Activated T-helper 9 cell treated with anti-CD3 and anti-CD28 coated beads, Interleukin-2, amount 50 U/mL, for 16 hours (primary cell): ENCODE measurements at places on chromosomes 6 and 20.

GRCh38 chr6:149938571-149939355 lies 3.1 kb upstream of the ULBP2 start:
- peak; percentile 30 for DNase-seq

- no peak for DNase-seq
Observed at GRCh38 chr6:78693835-78694234, 173.5 kb upstream of the IRAK1BP1 start.

DNA sequence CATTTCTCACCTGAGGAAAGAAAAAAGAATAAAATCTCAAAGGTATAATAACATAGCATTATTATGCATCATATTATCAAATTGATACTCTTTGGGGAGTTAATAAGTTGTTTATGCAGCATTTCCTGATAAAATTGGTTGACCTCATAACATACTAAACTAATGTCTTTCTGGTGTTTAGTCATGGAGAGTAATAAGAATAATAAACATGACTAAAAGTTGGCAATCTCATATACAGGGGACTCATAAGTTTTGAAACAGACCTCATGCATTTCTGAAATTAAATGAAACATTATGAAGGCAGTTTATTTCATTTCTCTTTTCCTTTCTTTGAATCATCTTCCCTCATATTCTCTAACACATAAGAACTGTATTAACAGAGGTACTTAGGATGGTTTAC lies 60.5 kb upstream of the PRDM1 start:
- DNase-seq: no peak

DNA sequence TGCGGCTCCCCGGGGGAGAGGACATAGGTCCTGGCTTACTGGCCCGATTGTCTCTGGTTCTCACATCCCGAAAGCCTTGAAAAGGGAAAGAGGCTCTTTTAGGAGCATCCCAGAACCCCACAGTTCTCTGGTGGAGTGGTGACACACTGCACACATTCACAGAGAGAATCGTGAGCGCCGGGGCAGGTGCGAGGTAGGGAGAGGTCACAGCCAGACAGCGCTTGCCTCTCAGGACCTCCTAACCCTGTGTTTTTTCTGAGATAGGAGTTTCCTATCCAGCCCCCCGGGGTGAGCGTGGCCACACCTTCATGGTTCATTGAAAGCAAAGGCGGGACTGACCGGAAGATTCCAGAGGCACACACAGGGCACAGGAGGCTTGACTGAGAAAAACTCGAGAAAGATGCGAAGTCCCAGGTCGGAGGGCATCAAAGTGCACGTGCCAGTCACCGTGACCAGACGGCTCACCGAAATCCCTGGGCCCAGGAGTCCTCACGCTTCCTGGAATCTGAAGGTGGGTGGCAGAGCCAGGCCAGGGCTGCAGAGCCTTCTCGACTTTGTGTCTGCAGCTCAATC lies 46.5 kb upstream of the FRMD1 start:
- no peak for DNase-seq

- no peak for DNase-seq
Observed at GRCh38 chr6:97280766-97281165, 2.2 kb downstream of the MMS22L start.

GRCh38 chr6:167817729-167818128 lies 9.0 kb upstream of the AFDN start:
- DNase-seq: no peak

- no peak for DNase-seq
Observed at GRCh38 chr6:1597121-1597744, 12.5 kb upstream of the FOXC1 start.

DNA sequence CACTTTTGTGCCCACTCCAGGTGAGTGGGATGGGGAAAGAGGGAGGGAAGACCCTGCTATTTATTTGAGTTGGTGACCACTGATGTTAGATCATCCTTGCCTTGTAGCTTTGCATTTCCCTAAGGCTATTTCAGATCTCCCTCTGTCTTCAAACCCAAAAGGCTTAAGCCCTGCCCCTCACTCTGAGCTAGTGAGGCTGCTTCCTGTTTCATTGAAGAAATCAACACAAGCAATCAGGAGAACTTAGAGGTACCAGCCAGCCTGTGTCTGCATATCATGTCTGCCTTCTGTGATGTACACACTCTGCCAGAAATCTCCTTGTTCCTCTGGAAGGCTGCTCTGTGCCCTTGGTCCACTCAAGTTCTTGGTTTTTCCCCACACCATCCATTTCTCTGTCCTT lies 135.3 kb downstream of the ARID1B start:
- no peak for DNase-seq

- no peak for DNase-seq
Observed at GRCh38 chr6:169738976-169739529, 12.3 kb downstream of the DYNLT2 start.

DNA sequence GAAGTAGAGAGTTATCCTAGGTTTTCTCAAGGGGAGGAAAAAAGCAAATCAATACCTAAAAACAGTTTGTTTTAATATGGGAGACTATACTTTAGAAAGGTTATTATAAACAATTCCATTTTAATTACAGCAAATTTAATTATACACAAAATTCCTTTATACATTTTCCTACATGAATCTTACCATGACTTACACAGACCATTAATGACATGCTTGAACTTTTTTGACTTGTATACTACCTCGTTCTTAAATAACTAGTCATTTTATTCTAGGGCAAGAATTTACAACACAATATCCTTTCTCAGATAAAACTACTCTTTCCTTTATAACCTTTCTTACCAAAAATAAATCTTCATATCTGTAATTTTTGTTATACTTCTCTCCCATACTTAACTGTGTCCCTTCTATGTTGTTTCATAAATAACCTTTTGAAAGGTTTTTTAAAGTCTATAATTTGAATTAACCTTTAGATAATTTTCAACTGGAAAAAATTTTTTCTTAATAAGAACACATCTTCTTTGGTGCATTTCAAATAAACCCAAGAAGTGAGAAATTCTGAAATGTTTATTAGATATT lies 729.4 kb downstream of the TENT5A start:
- DNase-seq: no peak

GRCh38 chr6:134097114-134097707 lies 44.8 kb upstream of the SLC2A12 start:
- DNase-seq: peak; percentile 17

DNA sequence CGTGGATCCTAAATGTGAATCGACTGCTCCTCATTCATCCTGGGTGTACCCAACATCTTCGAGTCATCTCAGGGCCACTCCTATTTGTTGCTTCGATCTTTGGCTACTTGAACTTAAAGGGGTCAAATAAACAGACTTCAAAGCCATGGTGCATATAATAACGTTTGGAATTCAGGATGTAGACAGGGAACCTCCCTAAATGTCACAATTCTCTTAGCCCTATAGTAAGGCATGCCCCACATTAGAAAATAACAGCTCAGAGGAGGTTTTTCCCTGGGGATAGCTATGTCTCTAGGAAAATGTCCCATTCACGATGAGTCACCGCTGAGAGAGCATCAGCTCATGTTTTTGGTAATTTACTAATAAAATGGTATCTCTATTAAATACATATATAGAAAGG lies 54.8 kb upstream of the BMP6 start:
- no peak for DNase-seq

- DNase-seq: no peak
Observed at GRCh38 chr20:54207053-54207742, 689 bp upstream of the PFDN4 start.

GRCh38 chr20:10739566-10739965 lies 65.8 kb upstream of the JAG1 start:
- no peak for DNase-seq

GRCh38 chr6:33433001-33433543 lies 13.2 kb downstream of the SYNGAP1 start:
- DNase-seq: no peak

DNA sequence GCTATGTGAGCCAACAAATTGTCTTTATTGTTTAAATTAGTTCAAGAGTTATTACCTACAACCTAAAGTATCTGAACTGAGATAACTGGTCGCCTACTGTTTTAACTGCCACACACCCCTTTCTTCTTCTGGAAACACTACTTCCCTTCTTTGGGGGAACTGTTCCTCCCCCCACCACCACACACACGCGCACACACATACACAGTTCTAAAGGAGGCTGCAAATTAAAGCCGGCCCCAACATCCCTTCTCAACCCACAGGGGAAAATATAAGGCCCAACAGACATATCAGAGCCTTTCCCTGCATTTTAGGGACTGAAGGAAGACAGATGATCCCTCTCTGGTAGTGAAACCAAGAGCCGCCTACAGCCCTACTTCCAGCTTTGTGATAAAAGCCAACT lies 348.0 kb upstream of the JARID2 start:
- DNase-seq: no peak

DNA sequence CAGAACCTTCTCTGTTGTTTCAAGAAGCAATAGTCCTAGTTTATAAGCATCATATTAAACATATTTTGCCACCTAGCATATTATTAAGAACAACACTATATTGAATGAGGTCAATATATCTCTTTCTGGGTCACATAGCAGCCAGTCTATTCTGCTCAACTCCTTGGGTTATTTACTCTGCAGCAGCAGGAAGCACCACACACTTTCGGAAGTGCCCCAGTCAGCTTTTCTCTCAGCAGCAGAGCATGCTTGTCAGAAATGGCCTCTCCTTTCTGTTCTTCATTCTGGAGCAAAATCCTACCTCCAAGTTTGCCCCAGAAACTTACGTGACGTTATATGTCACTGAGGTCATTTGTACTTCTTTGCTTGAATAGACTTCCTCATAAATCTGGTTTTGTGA lies 22.7 kb downstream of the CFAP206 start:
- DNase-seq: no peak

DNA sequence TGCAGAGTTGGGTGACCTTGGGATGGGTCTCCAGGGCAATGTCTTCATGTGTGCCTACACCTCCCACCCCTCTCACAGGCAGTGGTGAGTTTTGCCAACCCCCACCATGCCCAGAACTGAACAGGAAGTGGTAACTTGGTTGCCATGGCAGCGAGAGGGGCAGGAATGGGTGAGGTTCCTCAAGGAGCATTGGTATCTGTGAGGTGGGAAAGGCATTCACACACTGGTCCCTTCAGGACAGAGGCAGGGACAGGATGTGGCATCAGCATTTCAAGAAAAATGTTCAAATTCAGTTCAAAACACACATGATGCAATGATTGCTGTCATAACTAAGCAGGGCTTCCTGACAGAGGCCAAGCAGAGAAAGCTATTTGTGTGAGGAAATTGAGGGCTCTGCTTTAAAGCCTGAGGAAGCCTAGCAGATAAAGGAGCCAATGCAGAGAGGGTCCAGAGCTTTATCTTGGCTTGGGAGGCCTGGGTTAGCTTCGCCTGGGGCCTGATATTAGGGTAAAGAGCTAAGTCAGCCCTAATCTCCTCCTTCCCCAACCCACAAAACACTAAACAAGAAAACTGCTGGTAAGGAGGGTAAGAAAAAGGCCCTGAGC lies 551 bp downstream of the TREML2 start:
- peak; percentile 29 for DNase-seq

GRCh38 chr20:64110411-64111068 lies 3.2 kb upstream of the NPBWR2 start:
- DNase-seq: no peak

- no peak for DNase-seq
Observed at GRCh38 chr6:126131246-126131645, 144.9 kb downstream of the TRMT11 start.

- no peak for DNase-seq
Observed at GRCh38 chr6:105019285-105019684, 62.4 kb downstream of the LIN28B start.

- no peak for DNase-seq
Observed at GRCh38 chr6:28941684-28942448, 18.1 kb upstream of the TRIM27 start.
